ENCODE measurements at places on chromosomes 3 and 15.

GRCh38 chr3:78875436-78875835, 892.4 kb downstream of the ROBO1 start:
- DNase-seq = no peak

DNA sequence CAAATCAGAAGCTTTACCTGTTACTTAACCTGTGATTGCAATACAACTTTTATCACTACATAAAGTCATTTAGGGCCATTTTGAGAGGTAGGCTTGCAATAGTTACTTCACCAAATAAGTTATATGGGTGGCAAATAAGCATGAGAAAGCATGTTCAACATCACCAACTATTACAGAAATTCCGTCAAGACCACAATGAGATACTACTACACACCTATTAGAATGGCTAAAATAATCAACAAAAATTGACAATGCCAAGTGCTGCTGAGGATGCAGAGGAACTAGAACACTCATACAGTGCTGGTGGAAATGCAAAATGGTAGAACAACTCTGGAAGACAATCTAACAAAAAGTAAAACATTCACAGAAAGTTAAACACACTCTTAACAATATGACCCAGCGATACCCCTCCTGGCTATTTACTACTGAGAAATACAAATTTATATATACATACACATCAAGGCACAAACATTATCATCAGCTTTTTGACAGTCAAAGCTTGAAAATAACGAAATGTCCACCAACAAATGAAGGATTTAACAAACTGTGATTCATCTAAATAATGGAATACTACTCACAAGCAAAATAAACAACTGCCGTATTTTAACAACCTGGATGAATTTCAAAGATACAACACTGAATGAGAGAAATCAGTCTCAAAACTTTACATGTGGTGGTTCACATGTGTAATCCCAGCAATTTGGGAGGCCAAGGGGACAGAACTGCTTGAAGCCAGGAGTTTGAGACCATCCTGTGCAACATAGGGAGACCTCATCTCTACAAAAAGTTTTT, 82.9 kb downstream of the MYO9A start:
- DNase-seq = no peak

DNA sequence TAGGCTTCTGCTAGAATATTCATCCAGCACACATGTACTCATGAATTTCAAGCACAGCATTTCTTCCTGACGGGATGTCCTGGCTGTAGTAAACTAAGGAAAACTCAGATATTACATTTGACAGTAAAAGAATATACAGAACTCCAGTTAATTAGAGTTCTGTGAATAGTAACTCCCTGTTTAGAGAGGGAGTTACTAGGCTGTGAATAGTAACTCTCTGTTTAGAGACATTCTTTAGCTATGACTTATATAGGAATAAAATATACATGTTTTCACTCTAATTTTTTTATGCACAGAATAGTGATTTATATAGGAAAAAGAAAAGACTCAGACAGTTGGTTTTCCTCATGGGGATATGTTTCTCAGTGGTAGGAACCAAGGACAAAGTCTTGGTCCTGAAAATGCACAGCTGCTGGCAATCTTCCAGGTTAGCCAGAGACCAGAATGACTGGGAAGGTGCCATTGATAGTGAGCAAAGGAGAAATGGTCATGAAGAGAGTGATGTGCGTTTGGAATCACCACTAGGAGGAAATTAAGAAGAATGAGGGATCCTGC, 480.7 kb upstream of the THBS1 start:
- no peak for DNase-seq

DNA sequence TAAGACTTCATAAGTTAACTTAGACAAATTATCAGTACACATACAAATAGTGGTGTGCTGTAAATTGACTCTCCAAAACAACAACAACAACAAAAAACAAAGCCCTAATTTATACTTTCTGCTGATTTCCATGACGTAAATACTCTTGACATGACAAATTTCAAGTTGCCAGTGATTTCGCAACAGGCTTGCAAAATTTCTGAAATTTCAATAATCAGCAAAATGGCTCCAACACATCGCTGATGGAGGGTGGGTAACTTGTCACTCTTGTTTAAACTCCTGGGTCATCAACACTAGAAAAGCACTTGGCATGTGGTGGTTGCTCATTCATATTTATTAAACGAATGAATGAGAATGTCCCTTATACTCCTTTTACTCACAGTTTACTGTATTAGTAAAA, 205.2 kb upstream of the SATB1 start:
- DNase-seq = no peak

DNA sequence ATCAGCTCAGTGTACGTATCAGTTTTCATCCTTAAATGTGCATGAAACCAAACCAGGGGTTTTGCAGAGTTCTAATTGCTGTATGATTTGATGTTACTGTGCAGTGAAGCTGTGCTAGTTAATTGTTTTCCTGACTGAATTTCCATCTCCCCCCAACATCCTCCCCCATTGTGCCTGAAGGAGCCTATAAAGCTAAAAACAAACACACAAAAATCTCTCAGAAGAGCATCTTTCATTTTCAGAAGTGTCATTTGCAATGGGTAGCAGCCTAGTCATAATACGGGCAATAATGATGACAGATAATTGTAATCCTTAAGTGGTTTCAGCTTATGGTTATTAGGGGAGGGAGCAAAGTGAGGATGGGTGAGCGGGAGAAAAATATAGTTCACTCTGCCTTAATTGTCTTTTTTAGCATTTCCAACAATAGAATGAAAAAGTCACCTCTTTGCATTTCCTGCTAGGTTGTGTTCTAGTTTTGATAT, 207.9 kb upstream of the TBL1XR1 start:
- DNase-seq = no peak

GRCh38 chr15:90933301-90933700, 952 bp upstream of the HDDC3 start:
- no peak for DNase-seq

DNA sequence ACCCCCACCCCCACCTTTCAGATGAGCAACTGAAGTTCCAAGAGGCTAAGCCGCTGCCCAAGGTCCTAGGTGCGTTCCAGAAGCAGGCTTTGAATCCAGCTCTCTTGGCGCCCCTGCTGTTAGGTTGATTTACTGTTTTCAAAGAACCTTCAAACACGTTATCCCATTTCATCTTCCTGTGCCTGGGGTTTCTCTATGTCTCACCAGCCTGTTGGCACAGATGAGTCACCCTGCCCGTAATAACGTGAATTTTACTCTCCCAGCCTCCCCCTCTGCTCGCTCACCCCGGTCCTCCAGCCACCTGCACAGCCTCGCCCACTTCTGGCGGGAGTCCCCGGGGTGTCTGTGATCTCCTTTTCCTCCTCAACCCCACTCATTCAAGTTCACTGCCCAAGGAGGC, 13.0 kb upstream of the TSEN2 start:
- no peak for DNase-seq

DNA sequence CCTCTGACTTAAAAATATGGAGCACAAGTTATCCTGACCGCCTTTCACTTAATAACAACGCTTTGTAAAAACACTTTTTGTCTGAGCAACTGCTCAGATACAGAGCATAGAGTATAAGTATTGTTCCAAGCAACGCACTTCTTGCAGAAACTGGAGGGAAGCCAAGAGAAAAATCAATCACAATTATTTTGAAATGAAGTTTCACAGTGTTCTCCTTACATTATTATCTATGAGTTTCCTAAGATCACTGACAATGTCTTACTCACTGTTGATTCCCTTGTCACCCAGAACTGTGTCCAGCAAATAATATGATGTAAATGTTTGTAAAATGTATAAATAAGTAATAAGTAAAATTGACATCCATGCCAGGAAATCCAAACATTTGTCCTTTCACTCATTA, 184.6 kb upstream of the GPR149 start:
- DNase-seq = no peak

DNA sequence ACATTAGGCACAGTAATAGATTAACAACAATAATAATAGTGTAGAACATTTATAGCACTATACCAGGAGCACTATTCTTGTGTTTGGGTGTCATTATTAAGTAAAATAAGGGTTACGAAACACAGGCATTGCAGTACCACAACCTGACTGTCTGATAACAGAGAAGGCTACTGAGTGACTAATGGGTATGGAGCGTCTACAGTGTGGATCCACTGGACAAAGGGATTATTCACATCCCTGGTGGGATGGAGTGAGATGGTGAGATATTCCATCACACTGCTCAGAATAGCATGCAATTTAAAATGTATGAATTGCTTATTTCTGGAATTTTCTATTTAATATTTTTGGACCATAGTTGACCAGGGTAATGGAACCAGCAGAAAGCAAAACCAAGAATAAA, 18.2 kb downstream of the MINDY4B start:
- DNase-seq = no peak

GRCh38 chr3:184594371-184595001, 32.9 kb downstream of the EPHB3 start:
- no peak for DNase-seq

DNA sequence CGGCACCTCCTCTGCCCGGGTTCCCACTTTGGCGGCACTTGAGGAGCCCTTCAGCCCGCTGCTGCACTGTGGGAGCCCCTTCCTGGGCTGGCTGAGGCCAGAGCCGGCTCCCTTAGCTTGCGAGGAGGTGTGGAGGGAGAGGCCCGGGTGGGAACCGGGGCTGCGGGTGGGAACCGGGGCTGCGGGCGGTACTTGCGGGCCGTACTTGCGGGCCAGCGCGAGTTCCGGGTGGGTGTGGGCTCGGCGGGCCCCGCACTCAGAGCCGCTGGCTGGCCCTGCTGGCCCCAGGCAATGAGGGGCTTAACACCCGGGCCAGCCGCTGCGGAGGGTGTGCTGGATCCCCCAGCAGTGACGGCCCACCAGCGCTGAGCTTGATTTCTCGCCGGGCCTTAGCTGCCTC, 14.4 kb upstream of the DAPK2 start:
- DNase-seq = no peak

GRCh38 chr15:80878242-80878866, 99.2 kb downstream of the CEMIP start:
- no peak for DNase-seq

DNA sequence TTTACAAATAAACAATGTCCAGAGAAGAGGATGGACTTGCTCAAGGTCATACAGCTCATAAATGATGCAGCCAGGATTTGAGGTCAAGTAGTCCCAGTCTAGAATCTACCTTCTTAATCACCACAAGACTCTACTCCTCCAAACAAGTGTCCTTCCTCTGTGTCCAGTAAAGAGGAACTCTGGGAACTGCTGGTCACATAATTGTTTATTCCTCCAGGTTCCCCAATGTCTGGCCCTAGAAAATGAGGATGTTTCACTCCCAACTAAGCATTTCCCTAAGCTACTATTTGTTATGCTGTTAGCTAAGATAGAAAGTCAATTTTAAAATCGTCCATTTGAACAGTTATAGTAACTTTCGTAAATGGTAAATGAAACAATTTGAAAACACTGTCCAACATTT, 192.4 kb downstream of the FHIT start:
- DNase-seq = no peak

GRCh38 chr3:55698831-55699230, 211.7 kb upstream of the WNT5A start:
- no peak for DNase-seq

DNA sequence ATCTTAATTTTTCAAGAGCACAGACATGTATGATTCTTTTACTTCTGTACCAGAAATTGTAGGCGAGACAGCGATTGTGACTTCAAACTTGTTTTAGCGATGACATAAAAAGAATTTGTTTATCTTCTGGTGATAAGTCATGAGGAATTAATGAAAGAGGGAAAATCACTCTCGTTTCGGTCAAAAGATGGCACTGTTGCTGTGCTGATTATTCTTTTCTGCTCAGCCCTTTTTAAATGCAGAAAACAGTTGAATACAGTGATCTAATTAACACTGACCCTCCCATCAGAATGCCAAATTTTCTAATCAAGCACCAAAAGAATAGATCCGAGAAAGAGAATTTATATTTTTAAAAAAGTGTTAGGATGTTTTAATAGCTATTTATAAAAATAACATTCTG, 52.6 kb downstream of the NSUN3 start:
- no peak for DNase-seq

DNA sequence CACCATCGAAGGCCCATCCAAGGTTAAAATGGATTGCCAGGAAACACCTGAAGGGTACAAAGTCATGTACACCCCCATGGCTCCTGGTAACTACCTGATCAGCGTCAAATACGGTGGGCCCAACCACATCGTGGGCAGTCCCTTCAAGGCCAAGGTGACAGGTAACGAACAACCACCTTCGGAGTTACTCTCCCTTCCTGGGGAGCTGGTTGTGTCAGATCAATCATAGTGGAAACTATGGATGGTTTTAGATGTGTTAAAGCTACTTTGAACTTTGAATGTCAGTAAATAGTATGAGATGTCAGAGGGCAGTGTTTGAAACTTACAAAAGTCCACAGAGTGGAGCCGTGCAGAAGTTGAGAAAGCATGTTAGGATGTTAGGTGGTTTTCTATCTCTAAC, 42.3 kb downstream of the DNASE1L3 start:
- no peak for DNase-seq

DNA sequence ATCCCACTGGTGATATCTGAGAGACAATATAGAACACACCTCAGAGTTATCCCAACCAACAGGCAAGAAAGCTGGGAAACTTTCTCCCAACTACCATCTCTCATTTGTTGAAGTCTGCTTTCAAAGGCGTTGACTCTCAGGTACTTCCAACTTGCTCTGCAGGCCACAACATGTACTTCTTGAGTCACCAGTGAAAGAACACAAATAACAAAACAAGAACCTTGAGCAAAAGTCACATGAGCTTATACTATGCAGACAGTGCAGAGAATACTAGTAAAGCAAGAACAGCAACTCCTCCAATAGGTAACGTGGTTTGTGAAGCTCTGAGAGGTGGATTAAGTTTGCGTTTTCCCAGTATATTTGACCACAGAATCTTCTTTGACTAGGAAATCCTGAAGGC, 20.6 kb downstream of the SNTN start:
- DNase-seq = no peak

GRCh38 chr3:8460050-8460708, 41.4 kb upstream of the LMCD1 start:
- no peak for DNase-seq

GRCh38 chr3:171548917-171549316, 88.7 kb upstream of the TNIK start:
- no peak for DNase-seq

DNA sequence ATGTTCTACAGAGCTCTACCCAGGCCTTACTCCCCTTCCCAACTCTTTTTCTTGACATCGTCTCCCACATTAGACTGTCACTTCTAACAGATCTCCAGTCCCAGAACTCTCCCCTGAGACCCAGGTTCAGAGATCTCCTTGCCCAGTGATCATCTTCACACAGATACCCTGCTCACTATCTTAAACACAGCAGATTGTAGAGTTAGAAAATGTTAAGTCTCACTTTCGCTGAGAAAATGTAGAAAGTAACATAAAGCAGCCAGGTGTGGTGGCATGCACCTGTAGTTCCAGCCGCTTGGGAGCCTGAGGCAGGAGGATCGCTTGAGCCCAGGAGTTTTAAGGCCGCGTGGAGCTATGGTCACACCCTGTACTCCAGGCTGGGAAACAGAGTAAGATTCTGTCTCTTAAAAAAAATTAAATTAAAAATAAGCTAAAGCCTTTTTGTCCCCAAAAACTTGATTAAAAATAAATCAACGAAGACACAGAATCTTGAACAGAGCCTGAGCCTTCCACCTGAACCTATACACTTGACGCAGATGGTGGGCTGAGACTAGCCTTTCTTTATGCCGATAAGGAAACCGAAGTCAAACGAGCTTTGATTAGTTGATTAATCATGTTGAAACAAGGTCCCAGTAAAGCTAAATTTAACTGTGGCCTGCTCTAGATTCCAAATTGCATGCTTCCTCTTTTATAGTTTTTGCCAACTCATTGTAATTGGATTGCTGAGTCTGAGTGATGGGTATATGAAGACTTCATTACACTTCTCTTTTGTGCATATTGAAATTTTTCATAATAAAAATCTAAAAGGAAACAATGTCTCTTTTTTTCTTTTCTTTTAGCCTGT, 31.3 kb upstream of the BLM start:
- no peak for DNase-seq

- peak; percentile 49 for DNase-seq
Observed at GRCh38 chr3:196193133-196193735, 18.0 kb downstream of the ZDHHC19 start.

All from T-helper 2 cell (primary cell).